ENCODE measurements at places on chromosomes 2 and 18. TPM values are rescaled to one million over a fixed set of nuclear protein-coding genes. Genes with fewer than 3 reads are reported as not detected.

The ABCB11 gene
- total RNA-seq, result not detected

The ENOSF1 gene
- total RNA-seq, result 28.5 TPM

The GPR75 gene
- total RNA-seq, result 2.6 TPM

The REG3G gene
- total RNA-seq, result not detected

The SOCS6 gene
- total RNA-seq, result 32.4 TPM

The VAPA gene
- 180 TPM for total RNA-seq

The CCDC68 gene
- total RNA-seq, result 3.6 TPM
